ENCODE measurements at places on chromosomes 1 and 21.
A peak's percentile ranks its signal among the peaks of the same experiment; 100 is the strongest.

GRCh38 chr1:153944827-153945117, 1.7 kb downstream of the DENND4B start:
- DNase-seq: no peak

GRCh38 chr21:33940164-33940880, 24.7 kb upstream of the ATP5PO start:
- peak; percentile 95 for DNase-seq

- no peak for DNase-seq
These were observed 96.0 kb upstream of the COL6A1 start for GRCh38 chr21:45885597-45885929.

DNA sequence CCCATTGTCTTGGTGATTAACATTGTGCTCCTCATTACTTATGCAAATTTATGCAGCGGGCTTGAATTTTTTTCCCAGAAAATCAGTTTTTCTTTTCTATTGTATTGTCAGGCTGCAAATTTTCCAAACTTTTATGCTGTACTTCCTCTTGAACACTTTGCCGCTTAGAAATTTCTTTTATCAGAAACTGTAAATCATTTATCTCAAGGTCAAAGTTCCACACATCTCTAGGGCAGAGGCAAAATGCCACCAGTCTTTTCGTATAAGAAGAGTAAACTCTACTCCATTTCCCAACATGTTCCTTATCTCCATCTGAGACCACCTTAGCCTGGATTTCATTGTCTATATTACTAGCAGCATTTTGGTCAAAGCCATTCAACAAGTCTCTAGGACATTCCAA, 113.9 kb upstream of the OLFM3 start:
- DNase-seq: no peak

DNA sequence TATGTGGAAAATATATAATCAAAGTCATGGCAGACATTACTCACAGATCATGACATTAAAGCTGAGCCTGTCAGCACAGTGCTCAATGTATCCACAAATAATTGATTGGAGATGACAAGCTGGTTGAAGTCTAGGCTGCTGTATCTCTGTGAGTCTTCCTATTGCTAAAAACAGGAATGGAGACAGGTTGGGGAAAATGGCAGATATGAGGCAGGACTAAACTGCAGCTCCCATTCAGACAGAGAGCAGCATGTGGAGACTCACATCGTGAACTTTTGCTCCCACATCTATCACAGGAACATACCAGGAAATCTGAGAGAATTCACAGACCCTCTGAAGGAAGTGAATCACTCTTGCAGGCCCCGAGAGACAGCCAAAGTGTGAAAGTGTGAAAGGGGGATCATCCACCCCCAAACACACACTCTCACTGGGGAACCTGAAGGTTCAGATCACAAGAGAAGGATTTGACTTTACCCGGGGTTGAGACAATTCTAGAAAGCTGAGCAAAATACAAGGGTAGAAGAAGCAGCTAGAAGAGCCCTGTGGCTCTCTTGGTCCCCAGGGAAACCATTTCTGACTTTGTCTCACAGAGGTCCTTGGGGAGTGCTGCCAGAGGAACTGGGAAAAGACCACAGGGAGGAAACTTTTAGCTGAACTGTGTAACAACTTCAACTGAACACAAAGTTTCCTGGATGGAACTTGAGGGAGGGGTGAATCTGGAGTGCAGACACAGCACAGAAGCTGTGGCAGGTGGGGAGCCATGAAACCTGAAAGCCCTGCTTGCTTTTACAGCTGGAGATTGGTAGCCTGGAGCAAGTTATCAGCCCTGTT, 173.4 kb downstream of the S1PR1 start:
- DNase-seq: no peak
